ENCODE measurements at places on chromosomes 16 and 17. TPM values are rescaled to one million over a fixed set of nuclear protein-coding genes. Genes with fewer than 3 reads are reported as not detected.

Gene MMP25
- 0.52 TPM for total RNA-seq

Gene RAP1GAP2
- total RNA-seq, result 24.3 TPM

Gene ZFHX3
- total RNA-seq, result 7.2 TPM

Gene SLC2A4
- total RNA-seq, result 0.36 TPM

Gene PDE6G
- 23.5 TPM for total RNA-seq

Gene RSKR
- 4.3 TPM for total RNA-seq

Gene CDH13
- total RNA-seq, result 85.4 TPM

Gene CSH2
- not detected for total RNA-seq

Gene PNMT
- total RNA-seq, result not detected

Gene ARSG
- total RNA-seq, result 1.5 TPM

- no peak for DNase-seq
Observed at GRCh38 chr17:16971458-16972338, at the start of gene TNFRSF13B. Gene TNFRSF13B (minus strand): TSS chr17:16972118. CDS start chr17:16972075, 43 bp downstream.

DNA sequence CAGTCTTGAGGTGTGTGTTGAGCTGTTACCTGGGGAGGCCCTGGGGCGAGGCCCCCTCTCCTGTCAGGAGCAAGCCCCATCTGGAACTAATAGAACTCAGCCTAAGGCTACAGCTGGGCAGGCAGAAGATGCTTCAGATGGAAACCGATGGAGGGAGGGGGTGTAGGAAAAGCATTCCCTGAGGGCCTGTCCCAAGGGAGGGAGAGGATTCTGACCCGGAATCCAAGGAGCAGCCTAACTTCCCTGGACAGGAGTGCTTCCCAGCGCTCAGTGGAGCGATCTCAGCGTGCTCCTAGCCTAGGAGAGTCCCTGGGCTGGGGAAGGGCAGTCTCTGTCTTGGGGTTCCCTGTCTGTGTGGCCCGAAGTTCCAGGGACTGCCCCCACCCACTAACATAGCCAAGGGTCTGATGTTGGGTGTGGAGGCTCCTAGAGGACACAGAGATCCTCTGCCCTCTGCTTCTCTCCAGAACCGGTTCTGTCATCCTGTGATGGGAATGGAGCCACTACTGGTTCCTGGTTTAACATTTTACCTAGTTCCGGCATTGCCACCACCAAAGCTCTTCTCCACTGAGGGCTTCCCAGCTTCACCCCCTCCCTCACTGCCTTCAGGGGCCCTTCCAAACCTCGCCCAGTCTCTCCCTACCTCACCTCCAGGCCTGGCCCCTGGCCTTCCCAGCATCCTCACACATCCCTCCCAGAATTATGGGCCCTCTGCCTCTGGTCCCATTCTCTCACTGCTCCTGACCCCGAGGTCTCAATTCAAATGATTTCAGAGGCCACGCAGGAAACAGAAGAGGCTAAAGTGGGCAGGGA, 58.7 kb downstream of the RTN4RL1 start:
- no peak for DNase-seq

DNA sequence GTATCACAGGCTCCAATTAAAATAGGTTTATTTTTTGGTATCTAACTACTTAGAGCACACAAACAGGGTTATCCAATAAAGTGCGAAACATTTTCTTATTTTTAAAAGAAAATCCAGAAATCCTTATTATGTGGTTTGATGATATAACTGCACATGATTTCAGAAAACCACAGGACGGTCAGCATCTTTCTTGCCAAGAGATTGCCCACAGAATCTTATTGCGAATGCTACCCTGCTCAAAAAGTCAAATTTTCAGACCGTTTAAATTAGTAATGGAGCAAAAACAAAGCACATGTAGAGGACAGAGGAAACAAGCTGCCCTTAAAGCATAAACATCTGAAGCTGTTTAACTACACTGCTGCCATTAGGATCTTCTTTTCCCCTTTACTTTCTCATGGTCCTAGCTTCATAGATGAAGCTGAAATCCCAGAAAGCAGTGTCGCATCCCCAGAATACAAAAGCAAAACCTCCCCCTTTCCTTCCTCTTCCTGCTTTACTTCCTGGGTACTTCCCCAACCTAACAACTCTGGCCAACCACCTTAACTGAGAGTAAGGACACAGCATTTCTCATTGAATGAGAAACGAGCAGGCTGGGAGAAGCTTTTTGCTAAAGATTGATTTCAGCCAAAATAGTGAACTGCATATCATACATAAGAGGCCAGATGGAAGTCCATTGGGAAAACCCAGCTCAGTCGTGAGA, 43.7 kb downstream of the CMTM4 start:
- no peak for DNase-seq

GRCh38 chr17:82911822-82912221, 72.0 kb upstream of the ZNF750 start:
- DNase-seq, result no peak

- DNase-seq, result no peak
Observed at GRCh38 chr17:81509207-81509971, 3.2 kb downstream of the ACTG1 start.

GRCh38 chr16:57591870-57592485, 36.5 kb upstream of the ADGRG1 start:
- no peak for DNase-seq

GRCh38 chr16:83963277-83964119, 4.5 kb upstream of the NECAB2 start:
- no peak for DNase-seq

GRCh38 chr17:8745586-8746500, 1.2 kb upstream of the CCDC42 start:
- no peak for DNase-seq

DNA sequence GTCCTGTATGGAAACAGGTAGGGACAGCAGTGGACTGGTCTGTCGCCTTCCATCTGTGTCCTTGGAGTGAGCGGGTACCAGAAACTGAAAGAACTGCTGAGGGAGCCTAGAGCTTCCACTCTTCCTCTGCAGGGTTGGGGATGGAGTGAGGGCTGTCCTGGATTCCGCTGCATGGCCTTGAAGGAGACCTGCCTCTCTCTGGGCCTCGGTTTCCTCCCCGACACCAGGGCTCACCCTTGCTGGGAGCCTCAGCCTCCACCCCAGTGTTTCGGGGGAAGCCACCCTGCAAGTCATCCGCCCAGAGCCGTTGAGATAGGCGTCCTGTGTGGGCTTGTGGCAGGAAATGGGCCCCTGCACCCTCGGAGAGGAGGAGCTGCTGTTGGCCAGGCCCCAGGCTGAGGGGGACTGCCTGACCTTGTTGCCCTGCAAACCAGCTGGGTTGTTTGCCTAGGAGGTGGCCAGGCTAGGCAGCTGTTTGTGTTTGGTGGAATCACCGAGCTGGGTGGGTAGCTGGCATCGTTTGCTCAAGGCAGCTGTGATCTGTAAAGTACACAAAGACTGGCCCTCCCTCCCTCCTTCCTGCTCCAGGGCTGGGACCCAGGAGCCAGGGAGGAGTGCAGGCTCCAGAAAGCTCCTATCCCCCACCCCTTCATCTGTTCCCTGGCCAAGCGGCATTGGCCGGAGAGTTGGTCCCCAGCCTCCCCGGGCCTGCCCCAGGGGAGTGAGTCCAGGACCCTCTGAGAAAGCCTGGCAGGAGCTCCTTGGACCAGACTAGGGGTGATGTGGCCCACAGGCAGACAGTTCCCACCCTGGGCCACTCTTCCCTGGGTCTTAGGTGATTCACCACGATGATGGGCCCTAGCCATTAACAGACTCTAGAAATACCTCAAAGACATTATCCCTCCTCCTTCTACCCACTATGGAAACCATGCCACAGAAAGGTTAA, 1.3 kb downstream of the RAB37 start:
- no peak for DNase-seq

DNA sequence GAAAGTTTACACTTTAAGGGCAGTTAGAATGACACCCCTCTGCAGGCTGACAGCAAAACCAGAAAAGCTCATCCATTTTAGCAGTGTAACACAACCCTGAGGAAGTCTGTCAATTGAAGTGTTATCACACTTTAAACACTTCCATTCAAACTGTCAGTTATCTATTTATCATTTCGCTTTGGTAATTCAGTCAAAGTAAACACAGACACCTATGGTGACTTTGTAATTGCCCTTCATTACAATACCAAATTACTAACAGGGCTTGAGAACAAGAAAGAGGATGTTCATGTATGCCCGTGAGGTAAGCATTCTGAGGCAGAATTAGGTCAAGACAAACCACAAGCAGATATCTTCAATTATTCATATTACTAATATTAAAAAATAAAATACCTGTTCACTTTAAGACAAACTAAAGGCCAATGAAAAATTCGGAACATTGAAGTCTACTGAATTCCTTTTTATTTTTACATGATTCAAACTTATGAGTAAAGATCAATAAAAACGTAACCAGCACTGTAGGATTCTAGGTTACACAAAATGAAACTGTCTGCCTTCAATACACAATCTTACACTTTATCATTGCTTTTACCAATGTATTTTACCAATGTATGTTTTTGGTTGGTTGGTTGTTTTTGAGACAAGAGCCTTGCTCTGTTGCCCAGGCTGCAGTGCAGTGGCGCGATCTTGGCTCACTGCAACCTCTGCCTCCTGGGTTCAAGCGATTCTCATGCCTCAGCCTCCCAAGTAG, 57.1 kb downstream of the BRIP1 start:
- DNase-seq, result no peak

DNA sequence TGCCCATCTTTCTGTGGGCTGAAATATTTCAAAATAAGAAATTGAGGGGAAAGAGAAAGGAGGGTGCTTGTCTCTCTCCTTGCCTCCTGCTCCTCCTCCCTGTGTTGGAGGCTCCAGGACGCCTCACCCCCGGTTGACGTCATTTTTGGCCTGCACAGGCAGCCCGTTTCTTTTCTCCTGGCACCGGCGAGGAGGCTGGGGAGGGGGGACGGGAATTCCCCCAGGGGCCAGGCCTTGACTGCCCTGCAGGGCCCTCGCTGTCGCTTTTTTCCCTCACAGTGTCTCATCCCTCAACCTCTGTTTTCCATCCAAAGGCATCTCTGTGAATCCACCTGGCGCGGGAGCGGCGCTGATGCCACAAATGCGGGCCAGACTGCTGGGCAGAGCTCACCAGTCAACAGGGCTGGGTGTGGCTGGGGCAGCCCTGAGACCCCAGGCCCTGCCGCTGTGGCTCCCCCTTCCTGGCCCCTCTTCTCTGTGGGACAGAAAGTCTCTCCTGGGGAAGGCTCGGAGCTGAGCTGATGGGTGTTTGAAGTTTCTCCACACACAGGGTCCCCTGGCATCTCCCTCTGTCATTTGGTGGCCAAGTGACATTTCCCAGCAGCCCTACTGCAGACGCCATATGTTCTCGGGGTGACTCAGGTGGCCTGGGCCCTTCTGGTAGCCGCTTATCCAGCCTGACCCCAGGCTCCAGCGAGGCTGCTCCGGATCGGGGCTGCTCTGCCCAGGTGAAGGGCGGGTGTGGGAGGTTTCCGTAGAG, 16.0 kb downstream of the CENPX start:
- DNase-seq, result no peak

DNA sequence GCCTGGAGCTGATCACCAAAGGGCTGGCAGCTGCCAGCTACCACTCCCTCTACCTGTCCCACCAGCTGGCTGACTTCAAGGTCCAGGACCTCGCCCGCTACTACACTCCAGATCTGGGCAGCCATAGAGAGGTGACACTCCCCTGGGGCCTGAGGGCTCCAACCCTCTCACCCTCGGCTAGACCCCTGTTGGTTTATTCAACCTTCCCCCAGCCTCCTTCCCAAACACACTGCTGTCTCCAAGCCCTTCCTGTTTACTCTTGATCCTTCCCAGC, 18.0 kb downstream of the ALOX12B start:
- no peak for DNase-seq

DNA sequence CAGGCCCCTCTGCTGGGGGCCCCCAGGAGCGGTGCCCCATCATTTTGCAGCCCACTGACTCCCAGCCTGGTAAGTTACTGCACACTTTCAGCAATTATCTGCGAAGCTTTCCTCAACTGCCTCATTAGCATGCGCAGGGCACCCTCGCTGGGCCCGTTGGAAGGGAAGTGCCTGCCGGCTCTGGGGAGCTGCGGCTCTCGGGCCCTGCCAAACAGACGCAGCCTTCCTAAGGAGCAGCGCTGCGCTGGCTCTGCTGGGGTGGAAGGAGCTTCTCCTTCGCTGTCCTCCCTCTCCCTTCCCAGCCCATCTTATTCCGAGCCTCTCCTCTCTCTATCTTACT, 71.0 kb downstream of the RBBP6 start:
- no peak for DNase-seq

DNA sequence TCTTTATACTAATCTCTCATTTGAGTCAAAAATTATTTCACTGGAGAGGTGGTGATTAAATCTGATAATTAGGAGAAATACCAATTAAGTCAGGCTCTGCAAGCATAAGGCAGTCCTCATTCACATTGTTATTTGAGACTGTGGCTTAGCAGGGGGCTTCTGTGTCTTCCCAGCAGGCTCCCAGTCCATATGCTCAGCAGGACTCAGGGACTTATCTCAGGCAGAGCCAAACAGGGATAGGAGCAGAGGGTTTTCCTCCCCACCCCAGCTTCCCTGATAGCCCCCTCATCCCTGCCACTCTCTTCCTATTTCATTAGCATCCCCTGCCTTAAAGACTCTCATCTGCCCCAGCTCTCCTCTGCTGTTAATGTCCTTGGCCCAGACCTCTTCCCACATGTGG, 104.3 kb upstream of the DNAH9 start:
- DNase-seq, result no peak

- no peak for DNase-seq
Observed at GRCh38 chr17:227078-227945, 45.9 kb upstream of the DOC2B start.

GRCh38 chr16:79757968-79758367, 157.4 kb upstream of the MAF start:
- DNase-seq, result no peak

- DNase-seq, result no peak
Observed at GRCh38 chr17:73611630-73612029, 32.6 kb downstream of the SDK2 start.
